ENCODE measurements at places on chromosomes 5 and 9.

GRCh38 chr5:172906888-172907287 lies 52.3 kb upstream of the RPL26L1 start:
- DNase-seq: no peak

- DNase-seq: no peak
Measured at GRCh38 chr9:128818839-128819715, 777 bp downstream of the ENDOG start.

DNA sequence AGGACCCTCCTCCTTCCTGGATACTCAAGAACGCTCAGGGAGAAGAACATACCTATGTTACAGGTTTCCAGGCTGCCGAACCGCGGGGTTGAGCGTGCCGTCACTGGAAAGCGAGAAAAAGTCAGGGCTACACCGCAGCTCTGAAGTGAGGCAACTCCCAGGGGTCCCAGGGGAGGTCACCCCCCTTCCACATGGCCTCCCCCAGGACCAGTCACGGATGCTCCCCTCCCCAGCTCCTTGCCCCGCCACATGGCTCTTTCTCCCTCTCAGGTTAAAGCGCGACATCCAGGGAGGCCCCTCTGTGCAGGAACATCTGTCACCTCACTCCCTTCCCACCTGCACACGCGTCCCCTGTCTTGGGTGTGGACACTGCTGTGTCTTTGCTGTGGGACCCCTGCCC lies 44.0 kb upstream of the ZNF354A start:
- DNase-seq: no peak

- DNase-seq: no peak
Measured at GRCh38 chr9:33517373-33517772, 6.7 kb upstream of the ANKRD18B start.

GRCh38 chr5:131993676-131994075 lies 17.8 kb downstream of the ACSL6 start:
- DNase-seq: no peak
